AG04449 (cell line): ENCODE measurements at places on chromosomes 3 and 15.

- DNase-seq, result peak; percentile 26
Measured at GRCh38 chr3:188082031-188082430, 71.9 kb upstream of the LPP start.

DNA sequence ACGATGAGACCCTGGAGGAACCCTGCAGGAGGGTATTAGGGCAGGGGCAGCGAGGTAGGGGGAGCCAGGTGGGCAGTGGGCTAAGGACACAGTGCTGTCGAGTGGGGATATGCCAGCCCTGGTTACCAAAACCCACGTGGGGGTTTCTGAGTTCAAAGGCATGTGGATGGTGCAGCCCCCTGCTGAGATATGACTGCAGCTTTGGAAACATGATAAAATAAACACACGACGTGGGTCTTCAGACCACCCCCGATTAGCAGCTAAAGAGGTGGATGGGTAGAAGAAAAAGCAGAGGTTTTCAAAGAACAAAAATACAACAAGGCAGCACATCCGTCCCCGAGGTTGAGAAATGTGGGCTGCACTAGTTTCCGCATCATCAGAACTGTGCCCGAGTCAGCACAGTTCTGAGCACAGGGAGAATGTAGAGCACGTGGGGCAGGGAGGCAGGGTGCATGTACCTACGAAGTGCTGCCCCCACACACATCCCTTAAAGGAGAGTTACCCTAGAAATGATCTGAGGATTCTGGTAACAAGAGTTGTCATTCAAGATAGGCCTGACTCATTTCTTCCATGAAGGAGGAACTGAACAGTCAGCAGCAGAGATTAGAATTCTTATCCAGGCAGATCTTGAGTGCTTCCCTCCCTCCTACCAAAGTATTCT lies 121.3 kb downstream of the RPLP1 start:
- peak; percentile 7 for DNase-seq

GRCh38 chr15:65384895-65385869 lies 7.4 kb upstream of the IGDCC3 start:
- DNase-seq, result peak; percentile 9

DNA sequence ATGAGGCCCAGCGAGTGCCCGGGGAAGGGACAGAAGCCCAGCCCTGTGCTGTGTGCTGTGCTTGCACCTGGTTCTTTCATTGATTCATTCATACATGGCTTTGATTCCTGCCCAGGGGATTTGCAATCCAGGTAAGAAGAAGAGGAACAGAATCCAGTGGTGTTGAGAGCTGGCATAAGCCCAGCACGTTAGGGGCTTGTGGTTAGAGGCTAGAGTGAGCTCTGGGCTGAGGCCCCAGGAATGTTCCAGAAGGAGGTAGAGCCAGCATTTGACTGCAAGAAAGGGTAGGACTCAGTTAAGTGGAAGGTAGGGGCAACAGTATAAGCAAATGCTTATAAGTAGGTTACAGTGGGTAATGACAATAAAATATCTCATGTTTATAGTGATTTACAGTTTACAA lies 2.3 kb downstream of the VWA5B2 start:
- no peak for DNase-seq
